Prostate gland (tissue), 2 donors: ENCODE measurements at places on chromosomes 11 and 22. TPM values are rescaled to one million over a fixed set of nuclear protein-coding genes. Genes with fewer than 3 reads are reported as not detected.

Gene CEND1
- total RNA-seq: 0.18 TPM

Gene OR4A16
- total RNA-seq: not detected

Gene CHCHD10
- 17.3 TPM for total RNA-seq

Gene SLC17A6
- total RNA-seq: not detected
